ENCODE measurements at places on chromosomes 11 and 22.

- DNase-seq: peak; percentile 37
These were observed 89.8 kb downstream of the PDE2A start for GRCh38 chr11:72584293-72584938.

GRCh38 chr11:44702889-44703288 lies 23.9 kb upstream of the TSPAN18 start:
- DNase-seq: no peak

- DNase-seq: no peak
These were observed 48.1 kb upstream of the SHISAL1 start for GRCh38 chr22:44360668-44361381.

GRCh38 chr11:32317643-32318042 lies 117.7 kb downstream of the WT1 start:
- no peak for DNase-seq

DNA sequence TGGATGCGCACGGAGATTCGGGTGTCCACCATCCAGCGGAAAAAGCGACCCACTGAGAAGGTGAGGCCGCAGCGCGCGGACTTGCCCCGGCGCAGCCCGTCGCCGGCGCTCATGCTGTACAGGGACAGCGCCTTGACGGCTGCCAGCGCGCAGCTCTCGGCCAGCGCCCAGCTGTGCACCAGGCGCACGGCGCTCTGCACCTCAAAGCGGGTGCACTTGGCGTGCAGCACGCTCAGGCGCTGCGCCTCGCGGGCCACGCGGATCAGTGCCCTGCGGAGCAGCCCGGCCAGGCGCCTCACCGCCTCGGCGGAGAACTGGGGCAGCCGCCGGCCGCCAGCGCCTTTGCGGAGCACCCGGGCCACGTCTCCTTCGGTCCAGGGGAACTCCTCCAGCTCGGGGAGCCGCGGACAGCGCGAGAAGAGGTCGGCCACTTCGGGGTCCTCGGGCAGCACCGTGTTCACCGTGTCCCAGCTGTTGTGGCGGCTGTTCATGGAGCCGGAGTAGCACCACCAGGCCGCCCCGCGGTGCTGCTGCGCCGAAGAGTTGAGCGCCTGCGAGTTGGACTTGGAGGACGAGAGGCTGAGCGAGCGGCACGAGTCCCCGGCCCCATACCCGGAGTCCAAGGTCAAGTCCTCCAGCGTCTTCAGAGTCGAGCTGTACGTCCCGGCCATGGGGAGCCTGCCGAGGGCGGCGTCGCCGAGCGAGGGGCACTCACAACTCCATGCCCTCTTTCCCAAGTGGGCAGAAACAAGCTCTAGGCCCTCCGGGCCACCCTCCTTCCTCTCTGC lies 703 bp downstream of the ABTB2 start:
- peak; percentile 23 for DNase-seq

GRCh38 chr22:38733329-38733723 lies 22.5 kb downstream of the SUN2 start:
- peak; percentile 41 for DNase-seq

DNA sequence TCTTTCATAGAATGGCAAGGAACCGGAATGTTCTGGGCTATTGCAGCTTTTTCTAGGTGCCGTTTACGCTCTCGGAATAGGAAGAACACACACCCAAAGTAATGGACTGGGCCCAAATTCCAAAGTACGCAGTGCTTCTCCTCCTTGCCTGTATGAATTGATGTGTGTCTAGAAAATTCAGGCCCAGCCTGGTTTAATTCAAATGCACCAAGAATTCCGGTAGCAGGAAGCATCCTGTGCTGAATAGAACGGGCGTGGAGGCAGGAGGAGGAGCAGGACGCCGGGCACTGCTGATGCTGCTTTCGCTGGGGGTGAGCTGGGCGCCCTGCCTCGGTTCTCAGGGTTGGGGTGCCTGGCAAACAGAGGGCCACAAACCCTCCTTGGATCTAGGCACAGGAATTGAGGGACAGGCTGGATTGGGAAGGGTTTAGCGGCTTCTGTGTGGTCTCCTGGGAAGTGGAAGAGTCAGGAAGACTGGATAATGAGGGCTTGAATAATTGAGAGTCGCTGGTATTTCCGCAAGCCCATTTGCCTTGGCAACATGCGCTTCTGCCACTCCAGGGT lies 2.0 kb downstream of the PARVB start:
- no peak for DNase-seq

DNA sequence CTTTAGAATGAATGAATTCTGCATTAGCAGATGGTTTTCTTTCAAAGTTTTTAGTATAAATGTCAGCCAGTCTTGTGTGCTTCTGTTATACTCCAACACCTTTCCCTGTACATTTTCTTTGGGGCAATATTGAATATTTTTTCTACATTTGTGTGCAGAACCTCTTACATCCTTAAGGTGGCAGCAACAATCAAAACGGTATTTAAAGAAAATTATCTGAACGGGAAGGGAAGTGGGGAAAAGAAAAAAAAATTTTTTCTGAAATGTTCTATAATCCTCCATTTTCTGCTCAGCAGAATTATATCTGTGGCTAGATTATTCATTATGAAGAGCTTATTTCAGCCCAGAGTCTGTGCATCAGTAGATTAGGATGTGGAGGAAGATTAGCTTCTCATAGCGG lies 347.3 kb upstream of the RAG2 start:
- DNase-seq: no peak

DNA sequence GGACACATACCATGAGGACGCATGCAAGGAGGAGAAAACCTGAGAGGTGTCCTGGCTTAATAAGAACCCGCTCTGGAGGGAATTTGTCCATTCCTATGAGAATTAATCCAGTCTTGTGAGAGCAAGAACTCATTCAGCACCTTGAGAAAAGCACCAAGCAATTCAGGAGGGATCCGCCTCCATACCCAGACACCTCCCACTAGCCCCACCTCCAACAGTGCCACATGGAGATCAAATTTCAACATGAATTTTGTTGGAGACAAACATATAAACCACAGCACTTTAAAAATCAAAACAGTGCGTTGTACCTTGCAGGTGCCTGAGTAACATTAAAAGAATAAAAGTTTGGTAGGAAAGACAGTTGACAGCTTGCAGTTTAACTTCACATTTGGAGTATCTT lies 11.4 kb downstream of the UBE4A start:
- DNase-seq: no peak

DNA sequence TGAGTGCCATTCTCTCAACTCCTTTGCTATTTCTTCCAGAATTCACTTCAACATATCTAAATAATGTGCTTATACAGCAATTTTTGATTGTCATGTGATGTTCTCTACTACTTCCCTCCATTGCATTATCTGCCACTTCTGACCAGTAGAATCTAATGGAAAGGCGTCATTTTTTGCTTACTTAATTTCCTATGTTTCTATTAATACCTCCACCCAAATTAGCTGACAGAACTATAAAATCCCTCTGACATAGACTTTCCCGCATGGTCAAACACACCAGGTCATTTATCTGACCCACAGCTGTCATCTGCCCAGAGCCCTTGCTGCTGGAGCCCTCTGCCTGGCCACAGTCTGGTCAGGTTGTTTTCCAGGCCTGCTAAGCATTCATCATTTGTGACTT lies 258.6 kb upstream of the NARS2 start:
- no peak for DNase-seq

DNA sequence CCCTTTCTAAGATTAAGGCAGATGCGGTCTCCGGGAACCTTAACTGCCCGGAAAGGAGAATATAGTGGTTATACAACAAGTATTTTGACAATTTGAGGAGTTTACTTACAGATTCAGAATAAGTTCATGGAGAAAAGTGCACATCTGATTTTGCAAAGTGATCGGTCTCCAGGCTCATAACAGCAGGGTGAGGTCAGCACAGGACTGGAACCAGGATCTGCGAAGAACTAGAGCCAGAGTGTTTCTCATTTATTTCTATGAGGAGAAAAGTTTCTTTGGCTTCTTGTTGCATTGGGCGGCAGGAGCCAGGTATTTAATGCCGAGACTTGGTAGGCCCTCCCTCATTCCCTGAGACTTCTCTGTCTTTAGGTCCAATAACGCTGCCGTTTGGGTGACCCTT lies 3.7 kb downstream of the ADAMTS15 start:
- no peak for DNase-seq

- no peak for DNase-seq
These were observed 34.7 kb downstream of the ATG16L2 start for GRCh38 chr11:72848846-72849466.

- no peak for DNase-seq
These were observed 161.1 kb upstream of the CADM1 start for GRCh38 chr11:115665175-115665821.

GRCh38 chr11:87125257-87125656 lies 87.5 kb downstream of the TMEM135 start:
- no peak for DNase-seq

DNA sequence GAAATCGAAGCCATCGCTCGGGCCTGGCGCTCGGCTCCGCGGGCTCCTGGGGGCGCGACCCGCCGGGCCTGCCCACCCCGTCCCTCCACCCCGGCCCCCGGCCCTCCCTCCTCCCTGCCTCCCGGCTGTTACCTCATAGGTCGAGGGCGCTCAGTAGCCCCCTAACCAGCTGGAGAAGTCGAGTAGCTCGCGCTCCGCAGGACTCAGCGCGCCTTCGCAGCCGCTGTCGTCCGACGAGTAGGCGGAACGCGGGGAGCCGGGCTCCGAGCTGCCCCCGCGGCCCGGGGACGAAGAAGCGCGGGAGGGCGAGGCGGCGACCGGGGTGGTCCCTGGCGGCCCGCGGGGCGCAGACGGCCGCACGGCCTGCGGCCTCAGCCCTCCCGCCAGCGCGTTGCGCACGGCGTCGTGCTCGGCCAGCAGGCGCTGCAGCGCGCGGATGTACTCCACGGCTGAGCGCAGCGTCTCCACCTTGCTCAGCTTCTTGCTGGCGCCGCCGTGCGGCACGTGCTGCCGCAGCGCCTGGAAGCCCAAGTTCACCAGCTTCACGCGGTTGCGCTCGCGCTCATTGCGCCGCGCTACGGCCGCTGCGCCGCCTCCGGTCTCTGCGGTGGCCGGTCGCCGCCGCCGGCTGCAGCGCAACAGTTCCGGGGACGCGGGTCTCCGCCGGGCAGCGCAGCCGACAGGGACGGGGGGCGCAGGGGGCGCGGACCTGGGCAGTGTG lies 627 bp downstream of the ASCL2 start:
- DNase-seq: no peak

GRCh38 chr22:22867996-22868715 lies 19.5 kb upstream of the IGLL5 start:
- no peak for DNase-seq

DNA sequence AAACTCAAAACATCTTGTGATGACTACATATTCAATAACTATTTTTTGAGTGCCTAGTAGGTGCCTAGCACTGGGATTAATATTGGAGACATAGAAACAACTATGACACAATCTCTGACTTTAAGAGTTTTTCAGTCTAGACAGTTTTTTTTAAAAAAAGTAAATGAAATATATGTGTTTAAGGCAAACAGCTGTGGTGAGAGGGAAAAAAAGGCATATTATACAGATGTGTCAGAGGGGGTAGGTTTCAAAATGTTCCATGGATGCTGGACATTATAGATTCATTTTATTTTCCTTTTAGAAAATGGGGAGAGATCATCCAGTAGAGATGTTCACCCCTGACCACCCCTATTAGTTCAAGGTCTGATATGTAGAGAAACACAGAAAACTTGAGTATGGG lies 90.8 kb downstream of the LUZP2 start:
- DNase-seq: no peak

GRCh38 chr22:28978158-28978557 lies 83.5 kb downstream of the C22orf31 start:
- DNase-seq: no peak

- no peak for DNase-seq
These were observed 3.9 kb upstream of the BCL2L13 start for GRCh38 chr22:17634696-17635095.

DNA sequence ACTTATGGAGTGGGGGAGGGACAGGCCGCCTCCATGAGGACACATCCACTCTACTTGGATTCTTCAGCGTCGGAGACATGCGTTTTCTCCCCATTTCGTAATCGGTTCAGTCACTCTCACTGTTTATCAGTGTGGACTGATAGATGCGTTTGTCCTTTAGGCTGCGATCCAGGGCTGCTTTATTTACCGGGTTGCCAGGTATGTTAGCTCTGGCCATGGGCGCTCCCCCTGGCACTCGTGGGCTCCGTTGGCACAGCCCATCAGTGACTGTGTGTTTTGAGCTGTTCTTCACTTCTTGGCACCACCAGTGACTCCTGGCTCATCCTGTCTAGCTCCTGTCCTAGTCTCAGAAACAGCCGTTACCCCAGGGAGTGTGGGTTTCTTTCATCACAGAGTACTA lies 1203.3 kb downstream of the BRD1 start:
- no peak for DNase-seq

GRCh38 chr11:125167292-125167953 lies 2.9 kb downstream of the PKNOX2 start:
- DNase-seq: no peak

- DNase-seq: no peak
These were observed 2.1 kb downstream of the GRIK4 start for GRCh38 chr11:120513436-120514315.

DNA sequence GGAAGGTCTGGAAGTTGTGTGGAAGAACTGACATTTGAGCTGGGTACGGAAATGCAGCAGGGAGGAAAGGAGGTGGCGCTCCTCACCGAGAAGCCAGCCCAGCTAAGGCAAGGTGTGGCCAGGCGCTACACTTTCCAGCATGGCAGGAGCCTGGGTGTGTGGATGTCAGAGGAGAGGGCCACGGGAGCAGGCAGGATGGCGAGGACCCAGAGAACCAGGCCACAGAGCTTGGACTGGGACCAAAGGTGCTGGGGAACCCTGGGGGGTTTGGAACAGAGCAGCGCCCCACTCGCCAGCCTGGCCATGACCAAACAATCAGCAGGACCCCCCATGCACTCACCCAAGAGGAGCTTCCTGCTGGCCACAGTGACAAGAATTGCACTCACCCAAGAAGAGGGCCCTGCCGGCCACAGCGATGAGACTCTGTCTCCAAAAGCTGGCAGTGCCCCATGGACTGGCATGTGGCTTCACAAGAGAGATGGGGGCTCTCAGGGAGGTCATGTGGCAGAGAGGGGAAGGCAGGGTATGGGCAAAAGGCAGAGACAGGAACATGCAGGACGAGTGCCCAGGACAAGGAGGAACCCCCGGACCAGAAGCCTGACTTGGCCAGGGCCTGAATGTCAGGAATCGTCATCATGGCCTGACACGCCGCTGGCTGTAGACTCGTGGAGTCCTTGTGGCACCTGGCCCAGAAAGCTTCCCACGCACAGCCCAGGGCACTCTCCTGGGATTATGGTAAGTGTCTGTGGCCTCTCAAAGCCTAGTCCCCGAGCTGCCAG lies 45.4 kb downstream of the IGF2 start:
- DNase-seq: no peak

GRCh38 chr22:19870153-19871022 lies 15.7 kb upstream of the GNB1L start:
- no peak for DNase-seq

- no peak for DNase-seq
These were observed 102.4 kb downstream of the WT1 start for GRCh38 chr11:32332990-32333319.

GRCh38 chr11:92826603-92827002 lies 142.8 kb upstream of the MTNR1B start:
- no peak for DNase-seq

- no peak for DNase-seq
These were observed 45.2 kb downstream of the TBX1 start for GRCh38 chr22:19805821-19806212.

DNA sequence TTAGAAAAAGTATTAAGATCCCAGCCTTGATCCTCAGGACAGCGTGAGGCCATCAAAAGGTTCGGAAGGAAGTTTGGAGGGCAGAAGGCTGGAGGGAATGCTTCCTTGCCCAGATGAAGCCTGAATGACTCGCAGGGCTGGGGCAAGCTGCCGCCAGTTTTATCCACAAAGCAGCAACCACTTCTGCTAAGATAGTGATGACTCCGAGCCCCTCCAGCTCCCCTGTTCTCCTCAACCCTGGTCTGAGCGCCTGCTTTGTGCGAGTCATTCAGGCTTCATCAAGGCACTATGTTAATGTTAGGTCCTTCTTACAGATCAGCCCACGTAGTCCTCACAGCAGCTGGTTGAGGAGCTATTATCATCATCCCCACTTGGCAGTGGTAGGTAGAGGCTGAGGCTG lies 158.8 kb downstream of the COMMD9 start:
- no peak for DNase-seq

Data from activated T-helper 9 cell treated with anti-CD3 and anti-CD28 coated beads, Interleukin-2, amount 50 U/mL, for 16 hours (primary cell).